ENCODE measurements at places on chromosomes 2 and 18.

- no peak for DNase-seq
Observed at GRCh38 chr2:75491129-75491753, 69.5 kb downstream of the EVA1A start.

DNA sequence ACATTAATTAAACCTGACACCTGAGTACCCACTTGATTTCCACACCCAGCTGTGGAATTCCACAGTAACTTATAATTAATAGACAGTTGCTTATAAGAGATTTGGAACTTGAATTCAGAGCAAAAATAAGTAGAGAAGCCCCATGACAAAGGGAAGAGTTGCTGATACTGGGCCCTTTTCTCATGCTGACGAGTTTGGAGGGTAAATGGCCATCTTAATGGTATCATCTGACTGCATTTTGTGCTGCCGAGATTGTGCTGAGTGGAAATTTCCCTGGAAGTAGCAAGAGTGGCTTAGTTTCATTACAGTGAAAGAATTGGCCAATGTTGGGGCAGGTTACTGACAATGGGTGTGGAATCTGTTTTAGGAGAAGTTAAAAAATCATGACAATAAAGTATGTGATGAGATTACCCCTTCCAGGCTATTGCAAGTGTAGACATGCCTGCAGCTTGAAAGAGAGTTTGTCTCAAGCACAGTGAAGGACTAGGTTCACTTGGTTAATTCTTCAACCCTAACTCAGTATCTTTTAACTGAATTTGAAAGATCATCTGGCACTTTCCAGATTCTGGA lies 49.9 kb downstream of the VSNL1 start:
- no peak for DNase-seq

DNA sequence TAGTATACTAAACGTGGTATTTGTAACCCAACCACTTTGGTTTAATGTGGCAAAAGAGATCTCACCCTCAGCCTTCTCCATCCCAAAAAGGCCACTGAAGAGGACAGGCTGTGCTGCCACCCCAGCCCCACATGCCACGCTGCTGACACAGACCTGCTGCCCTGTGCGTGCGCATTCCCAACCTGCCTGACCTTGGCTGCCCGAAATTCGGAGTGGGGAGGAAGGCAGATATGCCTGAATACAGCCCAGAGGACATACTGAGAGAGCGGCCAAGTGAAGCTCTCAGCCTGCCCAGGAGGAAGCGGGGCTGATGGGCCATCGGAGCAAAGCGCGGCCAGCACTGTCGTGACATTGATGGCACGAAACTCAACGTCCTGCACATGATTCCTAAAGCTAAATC lies 70.0 kb downstream of the HDAC4 start:
- no peak for DNase-seq

- DNase-seq, result no peak
Observed at GRCh38 chr18:9642799-9643462, 28.6 kb upstream of the PPP4R1 start.
